ENCODE measurements at places on chromosomes 11 and 22. TPM values are rescaled to one million over a fixed set of nuclear protein-coding genes. Genes with fewer than 3 reads are reported as not detected.

RAB38 gene
- 1.2 TPM for total RNA-seq

OR8D1 gene
- total RNA-seq: not detected

OR5B17 gene
- not detected for total RNA-seq

CD3G gene
- not detected for total RNA-seq

SPDYC gene
- not detected for total RNA-seq

DBX1 gene
- total RNA-seq: not detected

CASP4 gene
- total RNA-seq: 158 TPM

SLC25A45 gene
- total RNA-seq: 0.41 TPM

ENTHD1 gene
- not detected for total RNA-seq

PES1 gene
- 189 TPM for total RNA-seq

DEUP1 gene
- not detected for total RNA-seq

Data from fibroblast of the aortic adventitia (primary cell).